ENCODE measurements at places on chromosomes 3 and 15. TPM values are rescaled to one million over a fixed set of nuclear protein-coding genes. Genes with fewer than 3 reads are reported as not detected.

SST gene
- not detected for total RNA-seq

CDHR4 gene
- total RNA-seq, result not detected

A4GNT gene
- total RNA-seq, result not detected

KCNAB1 gene
- 0.16 TPM for total RNA-seq

CCDC54 gene
- total RNA-seq, result not detected

ISL2 gene
- 3.9 TPM for total RNA-seq

ALDH1A3 gene
- 0.05 TPM for total RNA-seq

MOBP gene
- not detected for total RNA-seq

AMT gene
- total RNA-seq, result 0.56 TPM

ECE2 gene
- not detected for total RNA-seq

CLDN18 gene
- not detected for total RNA-seq

SH2D7 gene
- total RNA-seq, result 0.31 TPM

MESP1 gene
- 0.75 TPM for total RNA-seq

- DNase-seq, result peak; percentile 83
These were observed 135.8 kb downstream of the CHSY1 start for GRCh38 chr15:101115786-101116680.

- no peak for DNase-seq
These were observed 5.3 kb downstream of the TM4SF4 start for GRCh38 chr3:149479621-149480325.

- no peak for DNase-seq
These were observed 82.1 kb upstream of the LRRFIP2 start for GRCh38 chr3:37256447-37256846.

- no peak for DNase-seq
These were observed 15.2 kb downstream of the CORO2B start for GRCh38 chr15:68593828-68594532.

- DNase-seq, result no peak
These were observed 223.7 kb downstream of the PCCB start for GRCh38 chr3:136473716-136474326.

GRCh38 chr15:41882689-41883483 is 11.0 kb downstream of the SPTBN5 start:
- DNase-seq, result no peak

DNA sequence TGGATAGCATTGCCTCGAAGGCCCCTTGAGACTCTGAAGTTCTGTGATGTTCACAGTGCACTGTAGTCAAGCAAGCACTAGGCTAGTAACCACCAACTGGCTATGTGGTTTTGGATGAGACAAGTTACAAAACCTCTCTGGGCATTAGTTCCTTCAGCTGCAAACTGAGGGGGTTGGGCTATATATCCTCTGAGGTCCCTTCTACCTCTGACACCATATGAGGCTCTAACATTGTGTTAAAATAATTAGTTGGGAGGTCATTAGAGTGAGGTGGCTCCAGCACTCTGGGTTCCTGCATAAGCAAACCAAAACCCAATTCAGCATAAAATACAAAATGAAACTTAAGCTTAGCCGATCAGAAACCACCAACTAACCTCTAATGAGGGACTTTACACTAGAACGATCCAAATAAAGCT is 209.5 kb upstream of the LRRN1 start:
- DNase-seq, result no peak

DNA sequence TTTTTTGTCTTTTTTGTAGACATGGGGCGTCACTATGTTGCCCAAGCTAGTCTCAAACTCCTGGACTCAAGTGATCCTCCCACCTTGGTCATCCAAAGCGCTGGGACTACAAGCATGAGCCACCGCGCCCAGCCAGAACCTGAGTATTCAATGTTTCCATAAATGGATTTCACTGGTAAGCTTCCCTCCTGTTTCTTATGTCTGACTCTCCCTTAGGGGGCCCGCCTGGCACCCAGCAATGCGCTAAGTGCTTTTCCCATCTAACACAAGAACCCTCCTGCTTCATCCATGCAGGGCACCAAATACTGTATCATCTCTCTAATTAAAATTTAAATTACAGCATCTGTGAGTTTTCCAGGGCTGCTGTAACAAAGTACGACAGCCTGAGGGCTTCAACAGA is 44.9 kb downstream of the KLF15 start:
- DNase-seq, result no peak

DNA sequence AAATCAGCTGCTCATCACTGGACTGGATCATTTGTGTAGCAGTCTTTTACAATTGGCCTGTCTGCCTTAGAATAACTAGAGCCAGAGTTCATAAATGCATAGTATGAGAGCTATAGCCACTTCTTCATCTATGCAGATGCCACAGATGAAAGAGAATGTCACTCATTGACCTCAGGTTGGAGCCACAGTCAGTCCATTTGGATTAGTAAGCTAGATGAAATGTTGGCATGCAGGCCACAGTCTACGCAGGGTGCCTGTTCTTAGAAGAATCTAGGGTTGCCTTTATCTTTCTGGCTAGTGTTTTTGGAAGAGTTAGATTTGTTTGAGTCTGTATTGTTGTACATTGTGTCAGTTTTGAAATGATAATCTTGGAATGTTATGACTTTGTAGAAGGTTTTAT is 25.4 kb upstream of the EDEM1 start:
- peak; percentile 76 for DNase-seq

- DNase-seq, result no peak
These were observed 8.4 kb downstream of the SNAP23 start for GRCh38 chr15:42503825-42504224.

- peak; percentile 61 for DNase-seq
These were observed 1.6 kb downstream of the SPRED1 start for GRCh38 chr15:38254051-38254883.

GRCh38 chr3:38689346-38689745 is 39.9 kb upstream of the SCN5A start:
- DNase-seq, result no peak

GRCh38 chr3:54274607-54275006 is 152.3 kb downstream of the CACNA2D3 start:
- no peak for DNase-seq

GRCh38 chr3:138197524-138197923 is 10.4 kb downstream of the ARMC8 start:
- DNase-seq, result no peak

DNA sequence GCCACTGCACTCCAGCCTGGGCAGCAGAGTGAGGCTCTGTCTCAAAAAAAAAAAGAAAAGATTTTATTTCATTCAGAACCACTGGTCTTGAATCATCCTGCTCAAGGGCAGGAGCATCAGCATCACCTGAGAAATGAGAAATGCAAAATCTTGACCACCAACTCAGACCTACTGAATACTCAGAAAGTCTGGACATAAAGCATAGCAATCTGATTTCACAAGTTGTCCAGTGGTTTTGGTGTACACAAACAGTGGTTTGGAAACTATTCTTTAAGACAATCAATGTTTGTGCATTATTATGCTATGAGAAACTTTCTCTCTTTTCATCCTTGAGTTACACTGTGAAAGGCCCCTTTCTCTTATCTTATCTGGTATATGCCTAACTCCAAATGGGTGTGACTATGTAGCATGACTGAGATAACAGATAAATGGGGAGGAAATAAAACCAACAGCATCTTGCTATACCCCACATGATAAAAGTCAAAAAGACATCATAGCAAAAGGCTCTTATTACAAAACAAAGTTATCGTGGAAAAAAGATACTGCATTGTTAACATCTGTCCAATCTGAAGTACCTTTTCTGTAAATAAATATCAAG is 174.2 kb upstream of the STT3B start:
- no peak for DNase-seq

Data from myocyte (in vitro differentiated cells).